NCI-H774 (cell line): ENCODE measurements at places on chromosomes 6 and 20.
A peak's percentile ranks its signal among the peaks of the same experiment; 100 is the strongest.

DNA sequence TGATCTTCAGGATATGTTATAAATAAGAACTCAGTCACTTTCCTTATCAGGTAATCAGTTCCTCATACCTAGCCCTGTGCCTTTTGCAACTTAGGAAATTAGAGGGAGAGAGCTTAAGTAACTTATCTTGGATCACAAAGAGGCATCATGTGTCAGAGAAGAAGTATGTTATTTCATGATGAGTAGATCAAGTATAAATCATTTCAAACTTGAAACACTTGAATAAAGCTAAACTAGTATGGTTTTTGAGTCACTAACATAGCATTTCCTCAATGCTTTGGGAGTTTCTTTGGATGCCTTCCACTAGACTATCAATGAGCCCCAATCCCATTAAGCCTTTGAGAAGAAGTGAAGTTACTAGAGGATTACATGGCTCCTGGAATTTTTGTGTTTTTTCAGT lies 102.6 kb upstream of the TNFAIP3 start:
- DNase-seq, result no peak

DNA sequence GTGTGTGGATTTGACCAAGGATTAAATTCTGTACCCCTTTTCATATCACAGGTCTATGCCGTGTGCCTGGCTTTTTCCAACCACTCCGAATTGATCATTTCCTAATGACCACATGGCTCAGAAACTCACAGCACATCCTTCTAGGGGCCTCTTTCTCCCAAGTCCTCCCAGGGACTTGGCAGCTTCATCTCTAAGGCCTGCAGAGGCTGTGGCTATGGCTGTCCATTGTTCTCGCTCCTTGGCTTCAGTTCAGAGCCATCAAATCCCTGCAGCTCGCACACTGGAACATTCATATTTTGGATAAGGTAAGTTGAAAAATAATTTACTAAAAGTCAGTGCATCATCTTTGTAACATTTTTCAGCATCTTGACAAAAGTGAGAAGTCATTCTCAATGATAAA lies 497.2 kb upstream of the CDH4 start:
- no peak for DNase-seq

DNA sequence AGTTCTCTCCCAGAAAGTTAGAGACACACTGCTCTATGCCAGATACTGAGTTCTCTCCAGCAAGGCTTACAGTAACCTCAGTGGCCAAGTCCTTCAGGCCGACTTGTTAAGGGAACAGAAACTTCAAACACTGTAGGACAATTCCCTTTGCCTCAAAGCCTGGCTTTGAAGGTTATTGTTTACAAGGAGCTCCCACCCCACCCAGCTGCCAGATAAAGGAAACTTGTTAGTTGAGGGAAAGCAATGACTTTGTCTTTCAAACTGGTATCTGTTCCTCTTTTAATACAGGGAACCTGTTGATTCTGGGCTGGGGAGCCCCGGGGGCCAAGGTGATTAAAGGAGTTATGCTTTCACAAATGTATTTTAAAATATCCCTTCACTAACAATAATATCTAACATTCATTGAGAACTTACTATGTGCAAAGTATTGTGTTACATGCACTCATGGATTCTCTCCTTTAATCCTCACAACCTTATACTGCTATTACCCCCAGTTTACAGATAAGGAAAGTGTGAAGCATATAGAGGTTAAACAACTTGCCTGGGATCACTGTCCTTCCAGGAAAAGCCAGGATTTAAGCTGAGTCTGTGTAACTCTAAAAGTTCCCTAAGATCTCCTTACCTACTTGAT lies 27.6 kb upstream of the CDKN1A start:
- no peak for DNase-seq

GRCh38 chr6:136538836-136539235 lies 11.4 kb downstream of the MAP7 start:
- DNase-seq, result no peak

GRCh38 chr6:41045664-41046063 lies 3.4 kb downstream of the TSPO2 start:
- DNase-seq, result no peak

GRCh38 chr6:50819466-50819903 lies 814 bp downstream of the TFAP2B start:
- DNase-seq, result no peak

- DNase-seq, result no peak
These were observed 29.3 kb downstream of the SRC start for GRCh38 chr20:37375227-37375626.

- no peak for DNase-seq
These were observed 43.0 kb downstream of the GOPC start for GRCh38 chr6:117559299-117559698.

DNA sequence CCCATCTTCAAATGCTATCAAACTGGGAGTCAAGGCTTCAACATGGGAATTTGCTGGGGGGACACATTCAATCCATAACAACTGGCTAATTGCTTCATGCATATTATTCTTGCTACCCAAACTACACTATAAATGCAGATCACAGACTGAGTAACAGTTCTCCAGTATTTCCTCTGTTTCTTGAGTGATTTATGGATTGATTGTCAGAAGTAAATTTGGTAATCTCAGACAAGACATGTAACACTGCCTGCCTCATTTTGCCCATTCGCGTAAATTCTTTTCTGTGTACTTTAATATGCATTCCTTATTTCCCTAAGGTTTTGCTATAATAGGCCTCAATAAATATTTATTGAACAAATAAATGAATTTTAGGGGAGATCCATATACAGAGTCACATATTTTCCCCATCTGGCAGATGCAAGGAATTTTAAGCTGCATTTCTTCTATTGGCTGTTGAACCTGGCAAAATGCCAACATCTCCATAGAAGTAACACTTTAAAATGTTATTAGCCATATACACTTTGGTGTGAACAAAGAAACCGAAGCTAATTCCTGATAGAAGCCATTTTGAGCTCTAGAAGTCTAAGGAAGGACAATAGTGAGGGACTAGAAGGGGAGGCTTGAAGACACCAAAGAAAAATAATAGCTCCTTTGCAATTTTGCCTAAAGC lies 98.2 kb downstream of the QRSL1 start:
- no peak for DNase-seq

- no peak for DNase-seq
These were observed 5.0 kb downstream of the MDFI start for GRCh38 chr6:41642960-41643898.

- no peak for DNase-seq
These were observed 478.8 kb downstream of the CD83 start for GRCh38 chr6:14596410-14596809.

DNA sequence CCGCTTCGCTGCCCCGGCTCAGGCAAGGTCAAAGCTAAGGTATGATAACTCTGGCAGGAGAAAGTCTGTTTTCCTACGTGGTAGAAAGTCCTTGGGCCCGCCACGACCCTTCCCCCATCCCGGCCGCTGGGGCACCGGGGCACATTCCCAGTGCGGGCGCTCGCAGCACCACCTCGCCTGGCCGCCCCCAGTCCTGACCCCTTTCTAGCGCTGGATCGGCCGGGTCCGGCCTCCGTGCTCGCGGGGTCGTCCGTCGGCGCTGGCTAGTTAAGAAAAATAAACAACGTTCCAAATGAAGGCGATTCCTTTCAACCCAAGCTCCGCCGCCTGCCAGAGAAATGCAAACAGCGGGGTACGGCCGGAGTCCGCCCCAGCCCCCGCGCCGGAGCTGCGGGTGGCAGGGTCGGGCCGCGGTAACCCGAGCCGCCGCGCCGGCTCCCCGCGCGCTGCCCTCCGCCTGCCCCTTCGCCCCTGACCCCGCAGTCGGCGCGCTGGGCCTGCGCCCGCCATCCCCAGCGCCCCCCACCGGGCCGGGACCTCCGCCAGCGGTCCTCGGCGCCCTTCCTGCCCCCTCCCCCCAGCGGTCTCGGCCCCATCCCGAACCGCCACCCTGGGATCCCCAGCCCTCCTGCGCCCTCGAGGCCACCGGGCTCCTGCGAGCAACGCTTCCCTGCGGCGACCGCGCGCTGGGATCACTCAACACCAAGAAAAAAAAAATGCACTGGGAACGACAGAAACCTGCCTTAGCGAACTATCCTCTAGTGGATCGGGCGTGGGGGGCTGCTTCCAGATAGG lies 37.6 kb downstream of the NCR2 start:
- no peak for DNase-seq

- DNase-seq, result peak; percentile 89
These were observed 483.9 kb downstream of the CD83 start for GRCh38 chr6:14601490-14601889.

GRCh38 chr20:16556301-16556700 lies 16.9 kb downstream of the KIF16B start:
- DNase-seq, result no peak

GRCh38 chr6:127366282-127367022 lies 23.0 kb upstream of the ECHDC1 start:
- no peak for DNase-seq

DNA sequence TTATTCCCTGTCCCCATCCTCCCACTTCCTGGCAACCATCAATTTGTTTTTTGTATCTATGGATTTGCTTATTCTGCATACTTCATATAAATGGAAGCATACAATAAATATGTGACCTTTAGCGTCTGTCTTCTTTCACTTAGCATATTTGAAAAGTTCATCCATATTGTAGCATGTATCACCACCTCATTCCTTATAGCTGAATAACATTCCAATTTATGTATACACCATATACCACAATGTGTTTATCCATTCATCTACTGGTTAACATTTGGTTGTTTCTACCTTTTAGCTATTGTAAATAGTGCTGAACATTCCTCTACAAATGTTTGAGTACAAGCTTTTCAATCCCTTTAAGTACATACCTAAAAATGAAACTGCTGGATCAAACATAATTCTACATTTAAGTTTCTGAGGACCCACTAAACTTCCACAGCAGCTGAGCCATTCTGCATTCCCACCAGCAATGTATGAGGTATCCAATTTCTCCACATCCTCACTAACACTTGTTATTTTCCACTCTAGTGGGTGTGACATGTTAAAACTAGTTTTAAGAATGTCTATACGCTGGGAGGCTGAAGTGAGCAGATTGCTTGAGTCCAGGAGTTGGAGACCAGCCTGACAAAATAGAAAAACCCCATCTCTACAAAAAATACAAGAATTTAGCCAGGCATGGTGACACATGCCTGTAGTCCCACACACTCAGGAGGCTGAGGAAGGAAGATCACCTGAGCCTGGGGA lies 32.9 kb downstream of the NUDT3 start:
- no peak for DNase-seq

DNA sequence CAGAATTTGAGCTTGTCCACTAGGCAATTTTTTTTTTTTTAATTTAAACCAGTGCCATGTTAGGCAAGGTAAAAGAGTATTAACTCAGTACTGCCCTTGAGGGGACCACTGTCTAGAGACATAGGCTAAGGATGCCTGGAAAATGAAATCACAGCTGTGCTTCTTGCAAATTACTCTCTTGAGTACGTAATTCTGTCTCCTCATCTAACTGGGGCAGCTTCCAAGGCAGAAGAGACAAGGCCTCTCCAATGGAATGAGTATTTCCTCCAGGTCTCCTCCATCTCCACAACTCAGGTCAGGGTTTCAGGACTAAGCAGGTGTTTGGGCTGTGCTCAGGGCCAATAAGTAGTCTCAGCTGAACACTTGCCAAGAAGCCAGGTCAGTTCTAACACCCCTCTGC lies 33.8 kb upstream of the MRPS10 start:
- no peak for DNase-seq

GRCh38 chr20:52447225-52447551 lies 255.6 kb upstream of the ZFP64 start:
- no peak for DNase-seq

- DNase-seq, result no peak
These were observed 128.6 kb downstream of the RNF144B start for GRCh38 chr6:18515767-18516166.

- DNase-seq, result no peak
These were observed 73.4 kb downstream of the GMPR start for GRCh38 chr6:16311763-16312162.

DNA sequence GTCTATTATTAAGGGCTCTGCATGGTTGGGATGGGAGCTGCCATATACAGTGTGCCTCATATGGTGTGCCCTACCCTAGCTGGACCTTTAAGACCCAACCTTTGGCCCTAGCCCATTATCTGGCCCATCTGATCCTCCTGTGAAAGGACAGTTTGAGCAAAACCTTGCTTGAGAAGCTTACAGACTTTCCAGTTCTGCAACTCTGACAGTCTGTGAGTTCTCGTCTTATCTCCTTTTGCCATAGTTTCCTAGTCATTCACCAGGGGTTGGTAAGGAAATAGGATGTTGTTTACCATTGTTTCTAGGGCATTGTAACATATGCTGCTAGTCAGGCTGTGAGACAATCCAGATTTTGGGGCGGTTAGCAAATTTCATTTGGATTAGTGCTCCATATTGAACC lies 17.2 kb downstream of the CTNNBL1 start:
- DNase-seq, result no peak

DNA sequence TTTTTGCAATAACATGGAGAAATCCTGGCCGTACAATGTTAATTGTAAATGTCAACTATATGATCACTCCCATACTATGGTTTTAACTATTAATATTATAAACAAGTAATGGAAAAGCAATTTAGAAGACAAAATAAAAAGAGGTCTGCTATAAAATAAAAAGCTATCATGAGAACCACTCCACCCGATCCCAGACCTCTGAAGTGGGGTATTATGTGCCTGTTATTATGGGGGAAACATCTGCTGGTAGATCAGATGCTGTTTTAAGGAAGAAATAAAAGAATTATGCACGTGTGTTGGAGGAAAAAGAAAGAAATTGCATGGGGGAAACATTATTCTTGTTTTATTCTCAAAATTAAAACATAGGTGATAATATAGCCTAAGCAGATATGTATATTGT lies 615.7 kb upstream of the ARID1B start:
- no peak for DNase-seq

DNA sequence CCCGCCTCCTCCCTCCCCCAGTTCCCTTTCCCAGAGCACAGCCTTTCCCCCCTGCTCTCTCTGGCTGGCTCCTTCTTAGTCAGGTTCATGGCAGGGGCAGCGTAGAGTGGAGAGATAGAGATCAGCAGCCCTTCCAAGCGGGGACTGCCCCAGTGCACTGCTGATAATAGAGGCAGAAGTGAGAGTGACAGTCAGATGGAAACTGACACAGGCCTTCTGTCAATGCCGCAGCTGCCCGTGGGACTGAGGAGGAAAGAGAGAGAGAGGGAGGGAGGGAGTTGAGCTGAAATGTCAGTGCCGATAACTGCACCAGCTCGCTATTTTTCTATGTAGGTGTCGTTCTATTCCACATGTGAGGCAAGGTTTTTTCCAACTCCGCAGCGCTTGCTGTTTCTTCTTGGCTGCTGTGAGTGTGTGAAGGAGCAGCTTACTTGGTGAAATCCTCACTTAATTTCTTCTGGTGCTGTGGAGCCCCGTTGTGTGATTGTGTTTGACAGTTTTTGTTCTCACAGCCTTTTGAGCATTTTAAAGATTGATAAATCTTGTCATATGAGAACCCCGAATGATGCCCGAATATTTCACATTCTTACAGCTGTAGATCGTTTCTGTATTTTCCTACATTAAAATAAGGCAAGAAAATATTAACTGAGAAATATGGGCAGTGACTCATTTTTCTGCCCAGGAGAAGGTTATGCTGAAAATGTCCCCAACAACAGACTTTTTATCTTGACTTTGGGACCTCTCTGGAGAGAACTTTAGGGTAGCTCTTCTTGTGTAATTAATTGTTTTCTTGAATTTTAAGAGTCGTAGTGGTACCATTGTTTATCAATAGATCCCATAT lies 386.4 kb upstream of the MMS22L start:
- DNase-seq, result peak; percentile 36
